ENCODE measurements at places on chromosomes 16 and 17. TPM values are rescaled to one million over a fixed set of nuclear protein-coding genes. Genes with fewer than 3 reads are reported as not detected.

Gene SPIRE2
- 7.7 TPM for total RNA-seq

Gene DNASE1L2
- total RNA-seq: 1.3 TPM

Gene NOXO1
- 0.29 TPM for total RNA-seq

Gene SYNGR3
- total RNA-seq: 6.5 TPM

Gene OGFOD3
- 25.8 TPM for total RNA-seq

Gene CD300LF
- total RNA-seq: not detected

Gene P2RX5
- total RNA-seq: 23.6 TPM

Gene CWC25
- 23.8 TPM for total RNA-seq

Gene CX3CL1
- total RNA-seq: 0.32 TPM

Gene NTN1
- total RNA-seq: 0.50 TPM

Gene CCNF
- total RNA-seq: 27.6 TPM

Gene KIFC3
- total RNA-seq: 215 TPM

Gene HNF1B
- total RNA-seq: 31.4 TPM

Gene CD300LB
- 0.12 TPM for total RNA-seq

Gene MC1R
- 7.0 TPM for total RNA-seq

Gene C17orf67
- 2.3 TPM for total RNA-seq

Gene PABPN1L
- not detected for total RNA-seq

Gene ZDHHC1
- 5.3 TPM for total RNA-seq

Gene TBC1D3B
- total RNA-seq: 3.7 TPM

Gene VKORC1
- total RNA-seq: 133 TPM

Gene GRIN2A
- not detected for total RNA-seq

Gene TMEM235
- not detected for total RNA-seq

Gene ELMO3
- total RNA-seq: 1.3 TPM

Gene C16orf46
- 0.85 TPM for total RNA-seq

Gene GNG13
- total RNA-seq: not detected

Gene AATK
- 0.42 TPM for total RNA-seq

Gene DNAH2
- total RNA-seq: 0.09 TPM

Gene SPPL2C
- not detected for total RNA-seq

Gene HSD17B1
- 1.5 TPM for total RNA-seq

Gene KRTAP4-5
- total RNA-seq: not detected

Gene CDH3
- 0.39 TPM for total RNA-seq

Gene CIBAR2
- total RNA-seq: not detected
